ENCODE measurements at places on chromosomes 3 and 15. TPM values are rescaled to one million over a fixed set of nuclear protein-coding genes. Genes with fewer than 3 reads are reported as not detected.

The RLBP1 gene
- total RNA-seq = not detected

The DUOXA2 gene
- total RNA-seq = not detected

The FANCD2 gene
- 16.4 TPM for total RNA-seq

The CCDC191 gene
- total RNA-seq = 1.7 TPM

The FSD2 gene
- not detected for total RNA-seq

The AMT gene
- total RNA-seq = 0.30 TPM

The FBXO40 gene
- not detected for total RNA-seq
